Activated T-cell treated with anti-CD3 and anti-CD28 coated beads for 24 hours (primary cell): ENCODE measurements at places on chromosomes 2 and 18.

DNA sequence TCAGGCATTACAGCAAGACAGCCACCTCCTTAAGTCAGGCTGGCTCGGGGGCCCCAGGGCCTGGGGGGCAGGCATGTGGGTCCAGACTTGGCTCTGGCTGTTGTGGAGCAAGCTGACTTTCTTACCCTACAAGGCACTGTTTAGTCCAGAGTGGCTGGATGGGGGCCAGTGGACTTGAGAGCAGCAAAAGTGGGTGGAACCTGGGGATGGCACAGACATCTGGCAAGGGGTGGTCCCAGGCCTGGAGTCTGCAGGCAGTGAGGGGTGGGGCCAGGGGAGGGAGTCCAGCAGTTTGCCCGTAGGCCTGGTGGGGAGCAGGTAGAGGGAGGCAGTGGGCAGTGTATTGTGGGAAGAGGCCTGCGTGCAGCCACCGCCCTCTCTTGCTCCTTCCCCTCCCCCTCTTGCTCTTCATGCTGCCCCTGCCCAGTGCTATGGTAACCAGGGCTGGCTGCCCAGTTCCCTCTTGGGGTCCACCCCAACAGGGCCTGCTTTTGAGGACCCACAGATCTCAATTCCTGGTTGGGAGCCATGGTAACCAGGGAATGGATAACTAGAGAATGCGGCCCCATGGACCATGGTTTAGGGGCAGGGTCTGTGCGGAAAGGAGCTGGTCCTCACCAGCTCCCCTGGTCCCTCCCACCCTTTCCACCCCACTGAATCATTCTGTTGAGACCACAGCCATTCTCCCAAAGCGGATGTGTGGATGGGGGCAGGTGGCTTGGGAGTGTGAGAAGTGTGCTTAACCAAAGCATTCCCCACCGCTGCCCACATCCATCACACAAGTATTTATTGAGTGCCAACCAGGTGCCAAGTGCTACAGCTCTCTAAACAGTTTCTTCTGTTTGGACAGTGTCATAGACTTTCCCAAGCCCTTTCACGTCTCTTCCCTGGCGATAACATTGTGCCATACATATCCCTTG lies 19.3 kb downstream of the SPEG start:
- DNase-seq = no peak

DNA sequence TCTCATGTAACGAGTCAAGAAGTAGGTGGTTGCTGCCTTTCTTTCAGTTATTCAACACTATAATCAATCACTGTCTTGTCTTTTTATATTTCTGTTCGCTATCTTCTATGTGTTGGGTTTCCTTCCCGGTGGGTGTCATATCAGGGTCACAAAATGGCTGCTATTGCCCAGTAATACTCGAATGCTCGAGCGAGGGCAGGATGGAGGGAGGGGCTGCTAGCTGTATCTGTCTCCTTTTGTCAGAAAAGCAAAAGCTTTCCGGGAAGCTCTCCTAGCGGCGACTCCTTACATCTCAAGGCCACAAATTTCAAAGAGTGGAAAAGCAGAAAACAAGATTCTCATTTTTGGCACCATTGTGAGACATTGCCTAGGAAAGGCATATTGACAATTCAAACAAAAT lies 16.4 kb upstream of the GALNT3 start:
- DNase-seq = no peak

- DNase-seq = no peak
Observed at GRCh38 chr18:36821681-36822080, 7.1 kb downstream of the TPGS2 start.

- no peak for DNase-seq
Observed at GRCh38 chr18:58407263-58407648, 221.6 kb downstream of the ALPK2 start.

- DNase-seq = no peak
Observed at GRCh38 chr2:216148983-216149382, 39.8 kb downstream of the XRCC5 start.

- no peak for DNase-seq
Observed at GRCh38 chr2:60811491-60812375, 55.7 kb downstream of the PAPOLG start.

- no peak for DNase-seq
Observed at GRCh38 chr2:177044671-177045070, 167.9 kb upstream of the HNRNPA3 start.

GRCh38 chr18:35387152-35387571 lies 10.0 kb upstream of the ZNF396 start:
- no peak for DNase-seq

- DNase-seq = no peak
Observed at GRCh38 chr2:16008331-16008850, 68.0 kb downstream of the MYCN start.

DNA sequence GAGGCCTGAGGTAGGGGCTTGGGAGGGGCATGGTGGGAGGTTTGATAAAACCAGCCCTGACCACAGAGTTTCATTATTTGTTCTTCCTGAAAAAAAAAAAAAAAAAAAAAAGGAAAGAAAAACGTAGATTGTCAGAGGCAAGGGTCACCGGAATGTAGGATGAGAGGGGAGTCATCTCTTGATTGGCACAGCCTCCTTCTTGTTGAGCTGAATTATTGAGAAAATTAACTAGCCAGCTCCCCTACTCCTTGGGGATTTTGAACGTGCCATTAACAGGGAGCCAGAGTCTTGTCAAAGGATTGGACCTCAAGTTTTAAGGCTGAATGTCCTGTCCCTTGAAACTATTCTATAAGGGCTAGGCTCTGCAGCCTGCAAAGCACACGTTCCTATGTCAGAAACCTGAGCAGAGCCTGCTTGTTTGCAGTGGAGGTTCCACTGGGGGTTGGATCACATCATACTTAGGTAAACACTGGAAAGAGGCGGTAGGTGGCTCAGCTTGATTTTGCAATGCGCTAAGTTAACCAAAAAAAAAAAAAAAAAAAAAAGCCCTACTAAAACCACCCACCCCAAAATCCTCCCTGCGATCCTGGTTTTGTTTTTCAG lies 2.3 kb downstream of the INHBB start:
- no peak for DNase-seq

DNA sequence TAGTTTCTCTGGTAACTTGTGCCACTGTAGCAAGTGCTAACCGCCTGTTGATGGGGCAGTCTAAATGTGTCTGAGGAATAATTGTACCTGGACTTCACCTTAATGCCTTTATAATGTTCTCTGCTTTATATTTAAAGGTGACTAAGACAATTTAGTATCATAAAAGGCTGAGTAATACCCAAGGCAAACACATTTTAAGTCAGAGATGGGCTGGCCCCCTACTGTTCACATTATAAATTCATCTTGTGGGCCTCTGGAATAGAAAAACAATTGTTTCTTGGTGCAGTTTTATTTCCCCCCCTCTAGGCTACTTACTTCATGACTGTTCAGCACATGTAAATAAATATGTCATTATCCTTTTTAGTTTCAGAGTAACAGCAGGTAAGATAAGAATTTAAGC lies 559.3 kb upstream of the PIK3C3 start:
- DNase-seq = no peak

DNA sequence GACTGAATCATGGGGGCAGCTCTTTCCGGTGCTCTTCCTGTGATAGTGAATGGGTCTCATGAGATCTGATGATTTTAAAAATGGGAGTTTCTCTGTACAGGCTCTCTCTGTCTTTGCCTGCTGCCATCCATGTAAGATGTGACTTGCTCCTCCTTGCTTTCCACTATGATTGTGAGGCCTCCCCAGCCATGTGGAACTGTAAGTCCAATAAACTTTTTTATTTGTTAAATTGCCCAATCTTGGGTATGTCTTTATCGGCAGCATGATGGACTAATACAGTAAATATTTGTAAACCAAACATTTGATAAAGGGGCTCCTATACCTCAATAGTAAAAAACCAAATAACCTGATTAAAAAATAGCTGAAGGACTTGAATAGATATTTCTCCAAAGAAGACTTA lies 77.3 kb downstream of the INSIG2 start:
- DNase-seq = no peak

DNA sequence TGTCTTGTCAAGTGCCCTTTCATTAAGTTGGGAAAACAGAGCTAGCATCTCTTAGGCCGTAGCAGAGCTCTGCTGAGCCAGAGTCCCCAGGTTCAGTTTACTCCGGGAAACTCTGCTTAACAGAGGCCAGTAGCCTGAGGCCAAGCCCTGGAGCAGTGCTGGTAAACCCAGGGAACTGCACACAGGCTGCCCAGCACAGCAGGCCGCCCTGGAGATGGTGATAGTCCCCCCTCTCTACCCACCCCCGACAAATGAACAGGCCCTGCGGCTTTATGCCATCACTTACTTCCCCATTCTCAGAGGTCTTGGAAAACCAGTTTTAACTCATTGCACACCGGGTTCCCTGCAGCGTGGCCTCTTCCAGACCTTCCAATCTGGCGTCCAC lies 3.5 kb downstream of the CNNM4 start:
- no peak for DNase-seq

DNA sequence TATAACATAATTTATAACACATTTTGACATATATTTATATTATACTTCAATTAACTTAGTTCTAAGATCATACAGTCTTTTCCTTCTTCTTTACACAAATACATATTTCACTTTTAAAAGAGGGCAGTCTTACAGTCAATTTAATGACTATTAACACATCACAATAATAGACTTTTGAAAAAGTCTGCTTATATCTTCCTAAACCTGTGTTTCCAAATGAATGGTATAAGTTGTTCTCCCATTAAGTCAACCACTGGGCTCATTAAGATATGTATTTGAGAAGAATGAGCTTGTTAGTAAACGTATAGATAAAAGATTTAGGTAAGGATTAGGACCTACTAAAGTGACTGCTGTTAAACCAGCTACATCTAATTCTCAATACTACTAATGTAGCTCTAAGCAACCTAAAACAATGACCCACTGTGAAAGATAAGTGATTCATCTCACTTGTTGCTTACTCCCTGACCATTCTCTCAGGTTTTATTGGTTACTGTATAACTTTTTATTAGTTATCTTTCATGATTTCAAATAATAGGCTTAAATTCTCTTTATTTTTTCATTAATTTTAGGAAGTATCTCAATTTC lies 27.0 kb downstream of the SLC40A1 start:
- no peak for DNase-seq

DNA sequence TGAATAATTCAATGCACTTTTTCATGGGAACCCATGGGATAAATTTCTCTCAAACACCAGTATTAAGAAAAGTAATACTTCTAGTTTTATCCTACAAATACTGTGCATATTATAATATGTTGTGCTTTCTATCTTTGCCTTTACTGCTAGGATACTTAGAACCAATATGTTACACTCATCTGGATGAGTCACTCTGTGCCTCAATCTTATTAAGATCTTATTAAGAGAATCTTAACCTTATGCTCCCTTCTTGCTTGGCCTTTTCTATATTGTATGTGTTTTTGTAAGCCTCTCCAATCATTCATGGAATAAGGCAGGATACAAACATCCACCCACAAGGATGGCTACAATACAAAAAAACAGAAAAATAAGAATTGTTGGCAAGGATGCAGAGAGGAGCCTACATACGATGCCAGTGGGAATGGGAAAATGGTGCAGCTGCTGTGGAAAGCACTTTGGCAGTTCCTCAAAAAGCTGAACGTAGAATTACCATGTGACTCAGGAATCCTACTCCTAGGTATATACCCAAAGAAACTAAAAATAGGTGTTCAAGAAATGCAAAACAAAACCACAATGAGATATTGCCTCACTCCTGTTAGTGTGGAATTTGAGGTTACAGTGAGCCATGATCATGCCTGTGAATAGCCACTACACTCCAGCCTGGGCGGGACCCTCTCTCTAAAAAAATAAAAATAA lies 10.7 kb upstream of the TWSG1 start:
- no peak for DNase-seq

GRCh38 chr2:196249860-196250259 lies 78.5 kb upstream of the STK17B start:
- no peak for DNase-seq

GRCh38 chr2:98946855-98947254 lies 10.8 kb upstream of the CRACDL start:
- no peak for DNase-seq

GRCh38 chr2:156864325-156864724 lies 393.2 kb upstream of the GALNT5 start:
- DNase-seq = no peak

- no peak for DNase-seq
Observed at GRCh38 chr2:191748528-191749180, 70.7 kb downstream of the NABP1 start.

- no peak for DNase-seq
Observed at GRCh38 chr2:20207051-20207450, 17.9 kb downstream of the SDC1 start.

GRCh38 chr2:8861797-8862196 lies 24.4 kb upstream of the KIDINS220 start:
- no peak for DNase-seq

DNA sequence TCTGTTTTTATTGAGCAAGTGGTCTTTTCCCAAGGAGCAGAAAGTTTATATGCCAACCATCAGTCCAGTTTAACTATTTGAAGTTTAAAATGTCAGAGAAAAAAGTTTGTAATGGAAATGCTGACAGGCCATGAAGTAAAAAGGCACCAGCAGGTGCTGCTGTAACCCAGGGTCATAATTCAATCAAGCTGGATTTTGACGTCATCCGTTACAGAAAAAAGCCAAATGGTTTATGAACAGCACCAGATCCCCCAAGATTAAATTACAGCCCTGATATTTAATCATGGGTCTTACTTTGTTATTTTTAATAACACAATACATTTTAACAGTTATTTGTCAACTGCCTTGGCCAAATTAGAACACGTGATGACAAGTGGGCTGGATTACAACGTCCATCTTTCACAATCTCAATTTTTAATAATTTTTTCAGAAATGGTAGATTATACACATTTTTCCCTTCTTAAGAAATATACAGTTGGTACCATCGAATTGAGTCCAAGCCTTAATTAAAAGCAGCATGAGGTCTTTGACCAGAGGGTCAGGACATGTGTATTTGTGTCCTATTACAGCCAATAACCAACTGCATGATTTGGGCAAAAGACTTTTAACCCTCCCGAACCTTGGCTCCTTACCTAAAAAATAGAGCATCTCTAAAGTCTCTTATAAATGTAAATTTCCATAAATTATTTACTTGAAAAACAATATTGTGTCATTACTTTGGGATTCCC lies 10.0 kb downstream of the TCF4 start:
- DNase-seq = no peak

- DNase-seq = no peak
Observed at GRCh38 chr2:179106676-179107428, 56.9 kb upstream of the CCDC141 start.

DNA sequence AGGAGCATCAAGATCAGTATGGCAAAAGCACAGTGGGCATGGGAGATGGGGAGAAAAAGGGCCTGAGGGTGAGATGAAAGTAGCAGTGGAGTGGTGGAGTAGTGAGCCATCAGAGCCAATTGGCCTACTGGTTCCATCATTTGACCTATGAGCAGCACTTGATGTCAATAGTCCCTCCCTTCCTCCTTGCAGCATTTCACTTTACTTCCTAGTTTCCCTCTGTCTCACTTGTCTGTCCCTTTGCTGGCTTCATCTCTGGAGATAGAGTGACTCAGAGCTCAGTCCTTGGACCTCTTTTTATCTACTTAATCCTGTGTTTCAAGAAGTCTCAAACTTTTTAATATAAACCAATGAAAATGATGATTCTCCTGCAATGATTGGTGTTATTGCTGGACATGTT lies 32.1 kb downstream of the FBXO48 start:
- no peak for DNase-seq

- DNase-seq = no peak
Observed at GRCh38 chr2:86783615-86784339, 6.9 kb downstream of the CD8A start.
